ENCODE measurements at places on chromosomes 16 and 17.

DNA sequence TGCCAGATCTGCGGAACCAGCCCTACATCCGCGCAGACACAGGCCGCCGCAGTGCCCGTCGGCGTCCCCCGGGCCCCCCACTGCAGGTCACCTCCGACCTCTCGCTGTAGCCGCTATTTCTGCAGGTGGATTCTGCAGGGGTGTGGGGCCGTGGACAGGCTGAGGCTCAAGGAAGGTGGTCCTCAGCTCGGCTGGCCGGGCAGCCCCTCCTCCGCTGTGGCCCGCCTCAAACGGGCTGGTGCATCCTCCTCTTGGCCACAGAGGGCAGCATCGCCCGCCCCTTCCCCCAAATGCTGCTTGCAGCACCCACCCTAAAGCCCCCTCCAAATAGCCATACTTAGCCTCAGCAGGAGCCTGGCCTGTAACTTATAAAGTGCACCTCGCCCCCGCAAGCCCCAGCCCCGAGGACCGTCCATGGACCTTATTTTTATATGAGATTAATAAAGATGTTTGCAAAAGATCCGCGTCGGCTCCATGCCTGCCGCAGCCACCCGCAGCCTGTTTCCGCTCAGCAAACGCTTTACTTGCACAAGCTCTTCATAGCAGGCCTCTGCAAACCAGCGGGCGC, 14.9 kb downstream of the SPATA32 start:
- DNase-seq = no peak

DNA sequence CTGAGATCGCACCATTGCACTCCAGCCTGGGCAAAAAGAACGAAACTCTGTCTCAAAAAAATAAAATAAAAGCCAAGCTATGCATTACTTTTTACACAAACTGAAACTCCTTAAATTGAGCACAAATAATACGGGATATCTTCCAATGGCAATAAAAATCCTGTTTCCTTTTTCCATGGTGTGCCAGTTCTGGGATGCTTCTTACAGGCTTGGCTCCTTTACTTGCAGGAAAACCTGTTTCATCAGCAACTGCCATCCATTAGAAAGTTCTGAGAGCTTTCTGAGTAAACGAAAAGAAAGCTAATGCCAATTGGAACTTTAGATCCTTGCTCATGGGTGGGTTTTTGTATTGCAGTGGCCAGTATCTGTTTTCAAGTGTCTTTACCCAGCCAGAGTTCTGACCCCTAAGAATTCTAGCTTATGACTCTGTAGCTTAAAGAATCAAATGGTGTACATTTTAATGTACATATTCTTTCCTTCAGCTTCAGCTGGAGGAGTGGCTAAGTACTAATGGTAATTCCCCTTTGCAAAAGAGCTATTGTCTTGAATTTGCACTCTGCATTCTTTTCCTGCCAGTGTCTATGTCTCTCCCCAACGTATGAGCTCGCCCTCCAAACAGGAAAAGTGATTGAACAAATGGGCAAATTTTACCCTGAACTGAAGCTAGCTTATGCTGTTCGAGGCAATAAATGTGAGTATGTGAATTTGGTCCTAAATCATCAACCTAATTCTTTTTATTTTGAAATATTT, 21.5 kb upstream of the DDX19A start:
- DNase-seq = no peak

DNA sequence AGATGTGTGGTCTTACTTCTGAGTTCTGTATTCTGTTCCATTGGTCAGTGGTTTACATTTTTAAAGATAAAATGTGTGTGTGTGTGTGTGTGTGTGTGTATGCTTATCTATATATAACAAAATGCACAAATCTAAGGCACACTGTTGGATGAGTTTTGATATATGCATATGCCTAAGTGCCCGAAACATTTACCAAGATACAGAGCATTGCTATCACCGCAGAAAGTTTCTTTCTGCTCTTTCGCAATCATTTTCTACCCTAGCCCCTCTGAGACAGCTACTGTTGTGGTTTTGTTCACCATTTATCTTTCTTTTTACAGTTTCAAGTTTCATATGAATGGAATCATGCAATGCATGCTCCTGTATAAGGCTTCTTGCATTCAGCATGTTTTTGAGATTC, 97.0 kb downstream of the MRTFB start:
- DNase-seq = no peak

DNA sequence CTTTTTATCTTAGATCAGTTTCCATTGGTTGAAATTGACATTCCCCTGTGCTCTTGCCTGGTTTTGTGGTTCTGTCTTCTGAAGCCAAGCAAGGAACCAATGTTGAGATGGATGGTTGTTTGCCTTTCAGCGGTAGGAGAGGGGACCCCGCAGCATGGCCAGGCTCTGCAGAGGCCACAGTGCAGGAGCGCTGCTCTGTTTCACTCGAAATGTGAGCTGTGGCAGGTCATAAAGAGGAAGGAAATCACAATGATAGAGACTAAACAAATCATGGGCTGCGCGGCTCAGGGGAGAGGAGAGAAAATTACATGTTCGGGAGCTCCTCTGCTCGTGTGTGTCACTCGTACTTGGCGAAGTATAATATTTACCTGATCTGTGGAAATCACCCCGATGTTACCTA, 148.2 kb downstream of the SNX29 start:
- no peak for DNase-seq

GRCh38 chr17:40341808-40342503, 22.6 kb downstream of the GJD3 start:
- DNase-seq = no peak

- no peak for DNase-seq
Measured at GRCh38 chr16:4273858-4274311, 1.1 kb upstream of the TFAP4 start.

- no peak for DNase-seq
Measured at GRCh38 chr17:1820528-1821252, 9.0 kb downstream of the SMYD4 start.

DNA sequence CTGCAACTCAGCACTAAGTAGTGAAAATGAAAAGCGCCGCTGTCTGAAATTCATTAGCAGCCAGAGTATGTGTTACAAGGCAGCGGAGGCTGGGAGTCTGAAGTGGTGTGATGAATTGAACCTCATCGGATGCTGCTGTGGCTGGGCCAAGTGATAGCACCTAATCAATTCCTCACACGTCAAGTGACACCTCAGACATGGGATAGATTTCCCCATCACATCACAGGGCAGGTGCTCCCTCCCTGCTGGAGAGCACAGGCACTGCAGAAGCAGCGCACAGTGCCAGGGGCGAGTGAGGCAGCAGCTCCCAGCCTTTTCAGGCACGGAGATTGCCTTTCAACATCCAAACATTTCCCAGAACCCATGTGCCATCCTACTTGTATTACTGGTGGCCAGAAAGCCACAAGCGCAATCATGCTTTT, 32.2 kb downstream of the DRC3 start:
- DNase-seq = no peak

DNA sequence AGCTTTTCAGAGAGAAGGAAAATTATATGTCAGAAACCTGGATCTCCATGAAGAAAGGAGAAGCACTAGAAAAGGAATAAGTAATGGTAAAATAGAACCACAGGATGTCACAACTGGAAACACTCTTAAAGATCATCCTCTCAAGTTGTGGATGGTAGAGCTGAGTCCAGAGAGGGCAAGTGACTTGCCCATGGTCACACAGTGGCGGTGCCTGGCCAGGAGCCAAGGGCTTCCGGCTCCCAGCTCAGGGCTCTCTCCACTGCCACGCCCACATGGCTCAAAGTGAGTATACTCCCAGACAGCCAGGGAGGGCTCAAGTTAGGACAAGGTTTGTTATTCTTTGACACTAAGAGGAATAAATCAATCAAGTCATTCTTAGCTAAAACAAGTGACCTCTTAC, 159.8 kb downstream of the COPRS start:
- DNase-seq = no peak

DNA sequence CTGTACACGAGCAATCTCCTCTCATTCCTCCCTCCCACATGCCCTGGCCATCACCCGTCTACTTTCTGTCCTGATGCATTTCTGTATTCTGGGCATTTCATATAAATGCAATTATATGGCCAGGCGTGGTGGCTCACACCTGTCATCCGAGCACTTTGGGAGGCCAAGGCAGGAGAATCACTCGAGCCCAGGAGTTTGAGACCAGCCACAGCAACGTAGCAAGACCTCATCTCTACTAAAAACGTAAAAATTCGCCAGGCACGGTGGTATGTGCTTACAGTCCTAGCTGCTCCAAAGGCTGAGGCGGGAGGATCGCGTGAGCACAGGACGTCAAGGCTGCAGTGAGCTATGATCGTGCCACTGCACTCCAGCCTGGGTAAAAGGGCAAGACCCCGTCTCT, 4.8 kb downstream of the MEAK7 start:
- DNase-seq = no peak

DNA sequence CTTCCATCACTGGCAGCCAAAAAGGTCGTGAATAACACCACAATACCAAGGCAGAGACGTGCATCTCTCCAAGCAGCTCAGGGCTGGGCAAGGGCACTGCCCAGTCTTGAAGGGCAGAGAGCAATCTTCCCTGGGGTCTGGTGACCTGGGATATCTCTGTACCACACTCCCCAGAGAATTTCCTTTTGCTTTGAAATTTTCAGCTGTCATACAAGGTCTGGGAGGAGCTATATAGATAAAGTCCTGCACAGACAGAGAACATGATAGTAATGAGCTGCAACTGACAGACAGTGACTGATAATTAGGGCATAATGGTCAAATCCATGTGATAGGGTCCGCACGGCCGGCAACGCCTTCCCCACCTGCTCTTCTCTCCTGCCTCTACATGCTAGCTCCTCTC, 68.2 kb downstream of the DYNLRB2 start:
- no peak for DNase-seq

GRCh38 chr17:59846394-59847165, 46.2 kb downstream of the TUBD1 start:
- DNase-seq = no peak

GRCh38 chr16:52837251-52837650, 215.4 kb downstream of the CHD9NB start:
- DNase-seq = no peak

DNA sequence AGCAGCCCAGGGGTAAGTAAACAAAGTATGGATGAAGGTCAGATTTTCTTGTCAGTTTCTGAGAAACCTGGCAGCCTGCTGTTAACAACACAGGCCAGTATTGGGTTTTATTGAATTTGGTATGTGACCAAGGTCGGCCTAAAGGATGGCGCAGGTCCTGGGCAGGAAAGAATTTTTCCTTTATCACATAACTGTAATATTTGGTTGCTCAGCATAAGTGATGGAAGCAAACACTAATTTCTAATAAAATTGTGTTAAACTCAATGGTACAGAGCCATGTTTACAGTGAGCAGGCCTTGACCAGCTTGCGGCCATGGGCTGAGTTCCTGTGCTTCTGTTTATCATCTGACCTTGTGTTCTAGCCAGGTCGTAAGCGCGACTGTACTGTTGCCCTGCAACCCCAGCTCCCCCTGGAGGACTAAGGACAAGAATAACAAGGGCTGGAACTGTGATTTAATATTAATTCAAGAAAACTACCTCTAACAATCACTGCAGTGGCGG, 10.5 kb downstream of the POLDIP2 start:
- no peak for DNase-seq

GRCh38 chr17:49646391-49647255, 31.3 kb downstream of the SPOP start:
- DNase-seq = peak; percentile 17

DNA sequence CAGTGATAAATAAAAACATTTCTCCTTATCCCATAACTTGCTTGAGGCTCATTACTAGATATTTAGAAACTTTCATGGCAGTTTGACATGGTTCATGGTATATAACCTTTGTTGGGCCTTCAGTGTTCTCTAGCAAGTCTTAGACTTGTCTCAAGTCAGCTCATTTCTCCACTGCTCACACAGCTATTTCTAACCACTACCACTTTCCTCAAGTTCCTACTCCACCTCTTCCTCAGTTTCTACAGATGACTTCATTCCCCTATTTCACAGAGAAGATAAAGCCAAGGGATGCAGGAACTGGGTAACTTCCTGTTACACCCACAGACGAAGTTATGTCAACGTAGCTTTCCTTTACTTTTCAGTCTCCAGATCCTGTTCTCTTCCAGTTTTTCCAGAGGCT, 23.2 kb downstream of the NLK start:
- DNase-seq = no peak

DNA sequence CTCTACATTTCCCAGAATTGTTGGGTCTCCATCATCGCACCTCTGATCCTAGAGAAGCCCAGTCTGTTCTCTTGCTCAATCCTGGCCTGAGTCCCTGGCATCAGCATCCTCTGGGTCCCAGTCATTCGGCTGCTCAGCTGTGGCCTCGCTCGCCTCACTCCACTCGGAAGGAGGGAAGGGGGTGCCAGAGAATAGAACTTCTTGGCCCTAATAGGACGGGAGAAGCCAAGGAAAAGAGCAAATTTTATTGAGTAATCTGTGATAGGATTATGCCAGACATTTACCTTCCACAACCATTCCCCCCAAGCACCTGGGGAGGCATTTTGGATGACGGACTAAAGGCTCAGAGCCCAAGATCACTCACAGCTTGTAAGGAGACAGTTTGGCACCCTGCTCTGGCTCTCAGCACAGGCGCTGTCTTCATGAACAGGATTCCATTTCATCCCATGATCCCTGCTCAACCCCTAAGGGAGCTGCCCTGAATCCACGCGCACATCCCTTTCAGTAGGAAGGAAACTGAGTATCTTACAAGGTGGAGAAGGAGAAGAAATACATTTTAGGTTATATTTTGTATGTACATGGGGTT, 498 bp upstream of the CLEC10A start:
- DNase-seq = no peak

- DNase-seq = no peak
Measured at GRCh38 chr16:79395591-79395990, 204.9 kb downstream of the MAF start.

GRCh38 chr16:35255186-35255803, 1795.9 kb downstream of the TP53TG3F start:
- no peak for DNase-seq

GRCh38 chr17:65542067-65542466, 19.4 kb downstream of the AXIN2 start:
- DNase-seq = no peak

DNA sequence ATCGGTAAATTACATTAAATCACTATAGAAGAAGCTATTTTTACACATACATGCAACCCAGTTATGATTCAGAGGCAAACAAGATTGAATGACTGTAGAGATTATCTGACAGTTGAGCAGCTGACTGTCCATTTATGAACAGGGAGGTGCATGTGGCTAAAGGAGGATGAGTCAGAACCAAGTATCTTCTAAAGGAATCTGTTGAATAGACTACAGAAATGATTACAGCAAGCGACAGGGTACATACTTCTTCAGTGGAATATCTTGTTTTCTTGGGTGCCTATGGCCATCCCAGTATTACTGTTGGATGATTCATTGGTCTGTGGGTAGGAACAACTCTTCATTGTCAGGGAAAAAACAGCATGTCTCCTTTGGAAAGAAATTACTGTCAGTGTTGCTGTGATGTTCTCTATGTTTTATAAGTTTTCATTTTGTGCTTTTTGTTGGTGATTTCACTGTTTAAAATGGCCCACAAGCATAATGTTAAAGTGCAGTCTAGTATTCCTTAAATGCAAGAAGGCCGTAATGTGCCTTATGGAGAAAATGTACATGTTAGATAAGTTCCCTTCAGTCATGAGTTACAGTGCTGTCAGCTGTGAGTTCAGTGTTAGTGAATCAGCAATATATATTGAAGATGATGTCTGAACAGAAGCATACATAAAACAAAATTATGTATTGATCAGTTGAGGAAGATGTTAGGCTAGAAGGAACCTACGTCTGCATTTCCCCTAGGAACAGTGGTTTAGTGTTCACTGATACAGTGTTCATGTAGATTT, 27.0 kb downstream of the CBFB start:
- no peak for DNase-seq

GRCh38 chr17:41491476-41491875, 1.8 kb upstream of the KRT36 start:
- DNase-seq = no peak

- peak; percentile 39 for DNase-seq
Measured at GRCh38 chr17:45371414-45372324, 54.8 kb upstream of the MAP3K14 start.

Measured in stimulated activated CD4-positive, alpha-beta T cell treated with anti-CD3 and anti-CD28 coated beads, Interleukin-12 subunit alpha, Interleukin-12 subunit beta, amount 100 ng/mL, for 24 hours (primary cell).